ENCODE measurements at places on chromosomes 2 and 18.

DNA sequence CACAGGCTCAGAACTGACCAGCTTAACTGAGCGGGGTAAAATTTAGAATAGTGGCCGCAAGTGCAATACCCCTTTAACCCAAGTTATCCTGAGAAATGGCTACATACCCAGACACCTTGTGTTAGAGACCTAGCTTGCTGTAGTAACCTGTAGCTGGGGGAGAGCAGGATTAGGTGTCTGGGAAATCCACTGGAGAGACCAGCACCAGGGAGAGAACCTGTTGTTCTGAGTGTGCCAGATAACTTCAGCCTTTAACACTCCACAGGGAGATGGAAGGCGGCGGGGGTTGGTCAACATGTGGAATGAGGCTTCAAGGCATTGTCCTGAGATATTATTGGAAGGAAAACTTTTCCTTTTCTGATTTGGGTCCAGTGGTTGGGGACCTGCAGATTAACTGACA is 356.0 kb downstream of the PTPRM start:
- DNase-seq, result peak; percentile 54

DNA sequence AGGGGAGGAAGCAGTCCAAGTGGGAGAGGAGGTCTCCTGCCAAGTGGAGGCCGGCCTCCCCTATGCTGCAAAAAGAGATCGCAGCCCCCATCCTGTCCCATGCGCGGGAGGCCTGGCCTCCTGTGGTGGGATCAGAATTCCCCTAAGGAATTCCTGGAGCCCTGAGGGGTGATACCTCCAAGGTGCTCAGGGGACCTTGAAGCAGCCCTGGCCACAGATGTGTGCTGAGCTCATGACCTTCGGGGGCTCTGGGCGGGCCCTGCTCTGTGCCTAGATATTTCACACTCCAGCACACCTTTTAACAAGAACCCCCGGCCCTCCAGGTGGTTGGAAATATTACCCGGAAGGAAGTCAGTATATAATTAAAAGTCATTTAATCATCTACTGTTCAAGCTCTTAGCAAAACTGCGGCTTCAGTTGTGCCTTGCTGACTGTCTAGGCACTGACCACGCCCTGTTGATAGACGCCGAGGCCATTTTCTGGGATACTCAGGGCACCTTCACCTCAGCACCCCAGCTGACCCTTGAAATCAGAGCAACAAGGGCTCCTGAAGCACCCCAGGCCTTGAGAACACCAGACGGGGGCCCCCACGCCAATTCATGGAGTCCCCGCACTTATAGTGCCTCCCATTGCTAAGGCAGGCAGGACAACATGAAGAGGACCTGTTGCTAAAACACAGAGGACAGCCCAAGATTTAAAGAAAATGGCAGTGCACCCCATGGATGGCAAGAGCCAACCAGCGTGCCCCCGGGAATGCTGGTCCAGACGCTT is 119.1 kb downstream of the NDUFA10 start:
- DNase-seq, result no peak

- no peak for DNase-seq
Observed at GRCh38 chr2:179322289-179322688, 57.7 kb upstream of the SESTD1 start.

- DNase-seq, result peak; percentile 87
Observed at GRCh38 chr2:47345590-47345924, 57.4 kb upstream of the MSH2 start.

DNA sequence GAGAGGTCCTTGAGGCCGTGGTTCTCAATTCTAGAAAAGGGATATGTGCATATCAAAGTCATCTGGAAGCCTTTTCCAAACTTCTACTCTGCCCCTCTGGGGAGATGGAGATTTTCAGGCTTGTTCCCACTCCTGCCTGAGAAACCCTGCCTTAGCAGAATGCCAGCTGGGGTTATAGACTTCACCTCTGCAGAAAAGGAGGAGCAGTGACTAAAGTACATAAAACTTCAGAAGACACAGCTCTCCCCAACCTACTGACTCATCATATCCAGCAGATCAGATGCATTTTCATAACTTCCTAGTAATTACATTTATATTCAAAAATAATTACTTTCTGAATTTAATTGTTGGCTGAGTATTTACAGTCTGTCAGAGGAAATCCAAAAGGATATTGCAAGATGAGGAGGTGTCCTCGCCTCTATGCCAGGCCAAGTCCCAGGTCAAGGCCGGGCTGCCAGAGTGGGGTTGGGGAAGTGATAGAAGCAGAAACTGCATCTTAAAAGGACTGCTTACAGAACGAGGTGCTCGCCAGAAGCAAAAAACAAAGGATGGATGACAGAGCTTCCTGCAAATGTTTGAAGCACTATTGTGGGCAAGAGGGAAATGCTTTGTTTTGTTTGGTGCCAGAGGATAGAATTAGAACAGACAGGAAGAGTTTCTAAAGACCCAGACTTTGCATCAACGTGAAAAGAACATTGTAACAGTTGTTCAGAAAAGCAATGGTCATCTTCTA is 75.6 kb upstream of the APCDD1 start:
- peak; percentile 60 for DNase-seq

- DNase-seq, result no peak
Observed at GRCh38 chr2:72135921-72136320, 11.7 kb downstream of the CYP26B1 start.

DNA sequence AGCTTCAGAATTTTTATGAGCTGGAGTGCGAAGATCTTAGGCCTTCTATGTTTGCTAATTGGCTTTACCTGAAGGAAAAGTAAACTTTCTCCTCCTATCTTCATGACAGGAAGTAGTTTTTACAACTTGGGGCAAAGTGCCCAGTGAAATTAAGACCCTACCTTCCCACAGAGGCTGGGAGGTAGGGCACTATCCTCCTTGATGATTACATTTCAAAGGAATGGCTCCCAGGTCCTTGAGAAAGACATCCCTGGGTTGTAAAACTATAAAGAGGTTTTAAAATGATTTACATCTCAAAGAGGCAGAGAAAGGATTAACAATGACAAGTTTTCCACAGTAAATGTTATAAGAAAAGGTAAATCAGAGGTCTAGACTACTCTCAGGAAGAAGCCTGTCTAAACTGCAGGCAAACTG is 155.8 kb downstream of the CDH7 start:
- DNase-seq, result no peak

- no peak for DNase-seq
Observed at GRCh38 chr2:143482771-143483170, 353.6 kb downstream of the ARHGAP15 start.

GRCh38 chr2:16664052-16664731 is 1.4 kb downstream of the CYRIA start:
- peak; percentile 15 for DNase-seq

GRCh38 chr2:50614056-50614455 is 417.9 kb downstream of the NRXN1 start:
- no peak for DNase-seq

- DNase-seq, result peak; percentile 91
Observed at GRCh38 chr2:230650585-230651137, 62.0 kb upstream of the CAB39 start.

GRCh38 chr2:111157071-111157661 is 36.5 kb downstream of the BCL2L11 start:
- peak; percentile 78 for DNase-seq

- DNase-seq, result no peak
Observed at GRCh38 chr2:65016789-65017188, 27.6 kb downstream of the SLC1A4 start.

DNA sequence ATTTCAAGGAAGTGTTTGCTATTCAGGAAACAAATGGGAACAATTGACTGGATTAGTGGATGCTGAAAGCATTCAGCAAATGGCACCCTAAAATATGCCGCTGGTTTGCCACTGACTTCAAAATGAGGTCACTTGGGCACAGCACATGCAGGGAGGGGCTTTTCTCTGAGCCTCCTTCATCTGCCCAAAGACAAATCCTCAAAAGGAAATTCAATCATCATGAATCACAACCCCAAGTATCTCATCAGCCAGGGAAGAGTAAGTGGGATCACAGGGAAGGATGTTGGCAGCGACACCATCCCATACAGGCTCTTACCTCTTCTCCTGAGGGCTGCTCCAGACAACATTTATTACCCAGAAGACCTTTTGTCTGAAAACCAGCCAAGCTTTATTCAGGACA is 14.4 kb upstream of the SP140L start:
- DNase-seq, result no peak
